Progenitor cell of endocrine pancreas (in vitro differentiated cells): ENCODE measurements at places on chromosomes 5 and 9. TPM values are rescaled to one million over a fixed set of nuclear protein-coding genes. Genes with fewer than 3 reads are reported as not detected.

Gene DMRTA1
- total RNA-seq, result 6.9 and 7.7 TPM in 2 replicates

Gene ACO1
- 21.7 and 23.4 TPM in 2 replicates for total RNA-seq

Gene STXBP1
- total RNA-seq, result 23.4 and 24.8 TPM in 2 replicates

DNA sequence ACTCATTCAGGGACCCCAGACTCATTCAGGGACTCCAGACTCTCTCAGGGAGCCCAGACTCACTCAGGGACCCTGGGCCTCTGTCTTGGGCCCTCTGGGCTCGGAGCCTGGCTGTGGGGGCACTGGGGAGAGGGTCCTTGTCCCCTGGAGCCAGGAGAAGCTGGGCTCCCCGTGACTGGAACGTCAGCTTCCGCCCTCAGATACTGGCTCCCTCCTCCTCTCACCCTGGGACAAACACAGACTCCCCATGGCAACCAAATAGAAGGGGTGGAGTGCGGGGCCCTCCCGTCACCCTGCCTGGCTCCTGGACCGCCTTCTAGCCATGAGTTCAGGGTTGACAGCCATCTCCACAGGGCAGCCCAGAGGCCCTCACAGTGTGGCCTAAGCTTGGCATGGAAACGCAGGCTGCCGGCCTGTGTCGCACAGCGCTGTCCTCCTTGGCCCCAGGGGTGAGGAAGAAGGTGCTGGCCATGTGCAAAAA, 27.6 kb downstream of the ZDHHC11B start:
- H3K36me3 ChIP-seq, result no peaks in the 10 kb centered on the region
- H3K4me1 ChIP-seq, result peaks cover 39% of the 10 kb centered on the region
- H3K27me3 ChIP-seq, result peaks cover 10% of the 10 kb centered on the region
- H3K27ac ChIP-seq, result peak overlapping the region; percentile 92
- H3K4me3 ChIP-seq, result peak overlapping the region; percentile 24
- no peak for DNase-seq

- H3K4me3 ChIP-seq, result no peak overlapping the region
- H3K27me3 ChIP-seq, result no peaks in the 10 kb centered on the region
- H3K36me3 ChIP-seq, result peaks cover 7% of the 10 kb centered on the region
These were observed 165.3 kb upstream of the RAPGEF1 start for GRCh38 chr9:131905144-131905543.

DNA sequence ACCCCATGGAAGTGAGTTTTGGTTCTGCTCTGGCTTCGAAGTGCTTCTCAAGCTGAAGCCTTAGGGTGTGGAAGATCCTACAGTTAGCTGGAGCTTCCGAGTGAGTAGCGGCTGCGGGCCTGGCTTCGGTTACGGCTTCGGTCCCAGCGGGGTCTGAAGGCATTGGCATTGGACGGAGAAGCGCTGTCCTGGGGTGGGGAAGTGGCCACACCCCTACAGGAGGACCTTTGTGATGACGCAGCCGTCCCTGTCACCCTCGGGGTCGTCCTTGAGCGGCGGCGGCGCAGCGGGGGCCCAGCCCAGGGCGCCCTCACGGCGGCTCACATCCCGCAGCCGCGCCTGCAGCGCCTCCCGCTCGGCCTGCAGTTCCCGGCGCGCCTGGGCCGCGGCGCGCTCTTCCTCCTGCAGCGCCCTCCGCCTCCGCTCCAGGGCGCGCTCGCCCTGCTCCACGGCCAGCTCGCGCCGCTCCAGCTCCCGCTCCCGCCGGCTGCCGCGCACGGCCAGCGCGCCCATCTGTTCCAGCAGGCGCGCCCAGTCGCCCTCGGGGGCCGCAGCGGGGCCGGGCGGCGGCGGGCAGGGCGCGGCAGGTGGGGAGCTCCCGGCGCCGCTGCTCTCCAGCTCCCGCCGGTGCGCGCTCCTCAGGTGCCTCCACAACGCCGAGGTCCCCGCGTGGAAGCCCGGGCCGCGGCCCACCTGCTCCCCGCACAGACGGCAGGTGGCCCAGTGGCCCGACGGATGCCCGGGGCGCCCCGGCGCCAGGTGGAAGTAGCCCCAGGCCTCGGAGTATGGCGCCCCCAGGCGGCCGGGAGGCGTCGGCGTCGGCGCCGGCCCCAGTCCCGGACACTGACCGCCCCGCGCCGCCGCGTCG, 9.9 kb downstream of the ZBED3 start:
- peaks cover 22% of the 10 kb centered on the region for H3K36me3 ChIP-seq
- H3K4me1 ChIP-seq, result peaks cover 1% of the 10 kb centered on the region
- DNase-seq, result peak; percentile 68
- peaks cover 4% of the 10 kb centered on the region for H3K27me3 ChIP-seq
- peak overlapping the region; percentile 9 for H3K27ac ChIP-seq

DNA sequence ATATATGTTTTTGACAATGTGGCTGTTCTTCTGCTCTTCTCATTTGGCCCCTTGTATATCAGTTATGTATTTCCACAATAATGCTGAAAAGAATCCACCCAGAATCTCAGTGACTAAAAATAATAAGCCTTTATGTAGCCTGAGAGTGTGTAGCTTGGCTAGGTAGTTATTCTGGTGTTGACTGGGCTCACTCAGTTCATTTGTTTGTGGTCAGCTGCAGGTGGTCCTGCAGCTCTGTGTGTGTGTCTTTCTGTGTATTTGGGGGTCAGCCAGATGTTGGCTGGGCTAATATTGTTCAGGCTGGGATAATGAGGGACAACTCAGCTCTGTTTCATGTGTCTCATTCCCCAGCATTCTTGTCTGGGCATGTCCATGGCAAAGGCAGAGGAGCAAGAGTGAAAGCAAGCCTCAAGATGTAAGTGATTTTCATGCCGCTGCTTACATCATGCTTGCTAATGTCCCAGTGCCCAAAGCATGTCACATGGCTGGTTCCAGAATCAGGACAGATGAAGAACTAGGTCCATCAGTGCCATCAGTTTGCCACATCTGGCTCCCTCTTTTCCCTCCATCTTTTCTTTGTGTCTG, 162.8 kb downstream of the KCTD16 start:
- no peak for DNase-seq
- H3K4me1 ChIP-seq, result peaks cover 23% of the 10 kb centered on the region
- peaks cover 2% of the 10 kb centered on the region for H3K36me3 ChIP-seq
- no peaks in the 10 kb centered on the region for H3K27me3 ChIP-seq
- no peak overlapping the region for H3K27ac ChIP-seq
- H3K4me3 ChIP-seq, result no peak overlapping the region

DNA sequence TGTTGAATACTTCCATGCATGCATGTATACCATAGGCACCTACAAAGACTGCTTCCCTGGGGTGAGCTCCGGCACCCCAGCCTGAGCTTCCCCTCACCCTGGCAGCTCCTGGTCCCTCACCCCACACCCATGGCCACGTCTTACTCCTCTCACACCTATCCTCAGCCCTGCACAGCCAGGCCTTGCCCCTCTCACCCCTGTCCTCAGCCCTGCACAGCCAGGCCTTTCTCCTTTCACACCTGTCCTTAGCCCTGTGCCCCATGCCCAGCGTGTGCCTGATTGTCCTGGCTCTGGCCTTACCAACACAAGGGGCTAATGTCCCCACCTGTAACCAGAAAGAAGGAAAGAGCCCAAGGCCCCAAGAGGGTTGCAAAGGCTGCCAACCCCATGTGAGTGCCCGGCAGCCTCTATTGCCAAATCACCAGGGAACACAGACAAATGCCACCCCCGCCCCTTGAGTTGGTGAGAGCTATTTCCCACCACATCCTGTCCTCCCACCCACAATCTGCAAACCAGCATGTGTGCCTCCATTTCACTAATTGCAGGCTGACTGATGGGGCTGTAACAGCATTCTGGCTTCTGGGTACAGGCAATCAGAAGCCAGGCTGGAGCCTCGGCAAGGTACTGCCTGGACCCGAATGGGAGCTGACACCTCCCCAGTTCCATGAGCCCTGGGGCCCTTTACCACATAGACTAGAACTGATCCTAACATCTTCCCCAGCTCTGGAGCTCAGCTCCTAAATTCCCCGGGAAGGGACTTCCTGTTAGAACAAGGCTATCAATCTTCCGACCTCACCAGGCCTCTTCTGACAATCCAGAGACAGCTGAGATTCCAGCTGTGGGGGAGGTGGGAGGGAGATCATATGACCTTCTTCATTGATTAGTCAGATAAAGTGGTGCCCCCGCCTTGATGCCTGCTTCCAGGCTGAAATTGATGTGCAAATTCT, 78.2 kb downstream of the FAM114A2 start:
- H3K4me3 ChIP-seq, result no peak overlapping the region
- peaks cover 6% of the 10 kb centered on the region for H3K4me1 ChIP-seq
- no peak for DNase-seq
- no peak overlapping the region for H3K27ac ChIP-seq
- H3K36me3 ChIP-seq, result no peaks in the 10 kb centered on the region

GRCh38 chr5:148107608-148108007, 43.8 kb downstream of the SPINK5 start:
- peak overlapping the region; percentile 8 for H3K27ac ChIP-seq
- no peak overlapping the region for H3K4me3 ChIP-seq
- no peak for DNase-seq
- H3K36me3 ChIP-seq, result peaks cover 14% of the 10 kb centered on the region
- H3K27me3 ChIP-seq, result no peaks in the 10 kb centered on the region
- H3K4me1 ChIP-seq, result peaks cover 10% of the 10 kb centered on the region

GRCh38 chr9:114007991-114008666, 70.0 kb downstream of the AMBP start:
- H3K4me3 ChIP-seq, result no peak overlapping the region
- H3K4me1 ChIP-seq, result peaks cover 2% of the 10 kb centered on the region
- H3K36me3 ChIP-seq, result peaks cover 42% of the 10 kb centered on the region
- peak; percentile 8 for DNase-seq
- H3K27me3 ChIP-seq, result no peaks in the 10 kb centered on the region
- H3K27ac ChIP-seq, result no peak overlapping the region
